ENCODE measurements at places on chromosomes 6 and 20.

GRCh38 chr20:38905375-38905774, 20.8 kb upstream of the FAM83D start:
- DNase-seq = no peak

DNA sequence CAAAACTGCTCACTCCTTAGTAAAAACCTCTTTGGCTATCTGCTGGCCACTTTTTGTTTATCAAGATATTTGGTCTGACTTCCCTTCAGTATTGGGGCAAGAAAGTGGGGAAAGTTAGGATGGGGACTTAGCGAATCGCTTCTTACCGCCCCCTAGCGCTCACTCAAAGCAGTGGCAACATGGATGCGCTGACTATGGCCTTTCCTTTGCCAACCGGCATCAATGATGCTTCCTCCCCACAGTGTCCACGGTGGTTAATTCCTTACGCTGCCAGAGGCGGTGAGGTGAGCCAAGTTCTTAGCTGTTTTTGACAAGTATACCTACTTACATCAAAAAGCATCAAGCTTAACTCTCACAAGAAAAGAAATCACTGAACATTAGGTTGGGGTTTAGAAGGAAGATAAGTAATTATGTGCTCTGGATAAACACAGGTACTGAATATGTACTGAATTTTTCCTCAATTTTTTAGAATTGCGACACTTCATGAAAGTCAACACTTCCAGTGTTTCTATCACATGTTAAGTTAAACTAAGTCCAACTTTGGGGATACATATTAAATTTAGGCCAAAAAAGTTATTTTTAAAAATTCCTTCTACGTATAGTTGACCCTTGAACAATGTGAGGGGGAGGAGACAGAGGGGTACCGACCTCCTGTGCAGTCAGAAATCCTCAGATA, 86.7 kb downstream of the GMDS start:
- DNase-seq = no peak

DNA sequence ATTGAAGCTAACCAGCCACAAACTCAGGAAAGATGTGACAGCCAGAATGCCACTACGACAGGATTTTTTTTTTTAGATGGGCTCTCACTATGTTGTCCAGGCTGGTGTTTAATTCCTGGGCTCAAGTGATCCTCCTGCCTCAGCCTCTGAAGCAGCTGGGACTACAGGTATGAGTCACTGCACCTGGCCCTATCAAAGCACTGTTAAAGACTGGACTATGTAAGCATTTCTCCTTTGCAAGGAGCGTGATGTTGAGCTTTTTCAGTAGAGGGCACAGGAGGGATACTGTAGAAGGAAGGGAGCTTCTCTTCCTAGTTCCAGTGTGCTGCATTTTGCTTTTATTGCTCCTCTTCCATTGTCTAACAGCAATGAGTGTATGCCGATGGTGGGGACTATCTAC, 35.8 kb downstream of the ZBTB9 start:
- DNase-seq = no peak

DNA sequence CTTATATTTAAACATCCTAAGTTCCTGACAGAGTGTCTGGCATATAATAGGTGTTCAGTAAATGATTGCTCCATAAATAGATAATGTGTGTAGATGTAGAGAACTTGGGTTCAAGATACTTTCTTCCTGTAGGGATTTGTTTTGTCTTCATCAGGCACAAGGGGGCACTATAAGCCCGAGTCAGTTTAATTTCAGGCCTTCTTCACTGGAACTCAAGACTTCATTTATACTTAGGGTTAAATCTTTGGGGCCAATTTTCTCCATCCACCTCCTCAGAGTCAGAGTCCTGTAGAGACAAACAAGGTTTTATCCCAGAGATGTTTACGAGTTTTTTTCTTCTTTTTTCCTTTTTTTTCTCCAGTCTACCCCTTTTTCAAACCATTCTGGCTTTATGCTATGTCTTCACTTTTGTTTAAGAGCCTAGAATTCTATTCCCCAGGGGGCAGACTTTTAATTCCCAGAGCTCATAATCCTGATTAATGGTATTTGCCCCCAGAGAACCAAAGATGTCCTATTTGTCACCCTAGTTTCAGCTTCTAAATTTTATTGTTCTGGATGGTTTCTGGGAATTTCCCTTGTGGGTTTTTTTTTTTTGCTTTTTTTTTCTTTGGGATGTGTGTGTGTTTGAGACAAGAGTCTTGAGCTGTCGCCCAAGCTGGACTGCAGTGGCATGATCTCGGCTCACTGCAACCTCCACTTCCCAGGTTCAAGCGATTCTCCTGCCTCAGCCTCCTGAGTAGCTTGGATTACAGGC, 88.4 kb downstream of the HFE start:
- DNase-seq = no peak

GRCh38 chr6:776528-776931, 83.6 kb upstream of the EXOC2 start:
- DNase-seq = no peak

GRCh38 chr6:83735461-83735860, 26.6 kb upstream of the SNAP91 start:
- DNase-seq = no peak

DNA sequence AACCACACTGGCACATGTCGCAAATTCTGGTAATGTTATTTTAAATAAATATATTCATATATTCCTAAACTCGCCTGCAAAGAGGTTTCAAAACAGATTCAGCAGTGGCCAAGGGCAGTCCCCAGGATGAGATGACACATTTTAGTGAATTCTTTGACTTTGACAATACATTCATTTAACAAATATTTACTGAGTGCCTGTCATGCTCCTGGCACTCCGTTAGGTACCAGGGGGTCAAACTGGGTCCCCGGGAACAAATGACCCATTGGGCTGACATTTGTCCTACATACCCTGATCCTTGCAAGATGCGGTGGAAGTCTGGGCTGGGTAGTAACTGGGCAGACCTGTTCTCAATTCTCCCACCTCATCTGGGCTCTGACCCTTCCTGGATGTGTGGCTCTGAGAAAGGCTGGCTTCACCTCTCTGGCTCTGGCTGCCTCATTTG, 74.9 kb downstream of the FYN start:
- DNase-seq = no peak

DNA sequence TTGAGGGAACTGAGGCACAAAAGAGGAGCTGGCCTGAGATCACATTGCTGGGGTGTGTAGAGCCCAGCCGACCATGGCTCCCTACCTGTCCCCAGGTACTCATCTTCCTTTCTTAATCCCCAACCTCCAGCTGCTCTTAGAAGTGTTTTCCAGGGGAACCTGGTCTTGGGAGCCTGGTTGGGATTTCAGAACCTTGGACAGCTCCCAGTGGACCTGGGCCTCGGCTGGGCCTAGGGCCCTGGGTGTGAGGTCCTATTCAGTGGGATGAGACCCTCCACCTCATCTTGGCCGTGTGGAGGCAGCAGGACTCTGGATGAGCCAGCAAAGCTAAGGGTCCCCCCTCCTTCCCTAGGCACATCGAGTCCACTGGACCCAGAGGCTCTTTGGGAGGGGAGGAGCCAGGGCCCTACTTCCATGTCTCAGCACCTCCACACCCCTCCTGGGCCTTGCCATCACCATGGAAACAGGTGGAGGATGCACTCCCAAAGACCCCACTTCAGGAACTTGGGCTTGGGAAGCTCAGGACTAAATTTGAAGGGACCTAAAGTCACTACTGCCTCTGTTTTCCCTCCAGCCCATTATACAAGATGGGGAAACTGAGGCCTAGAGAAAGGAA, 38.5 kb downstream of the DLGAP4 start:
- DNase-seq = no peak

GRCh38 chr6:107999341-107999740, 41.3 kb upstream of the SEC63 start:
- no peak for DNase-seq

DNA sequence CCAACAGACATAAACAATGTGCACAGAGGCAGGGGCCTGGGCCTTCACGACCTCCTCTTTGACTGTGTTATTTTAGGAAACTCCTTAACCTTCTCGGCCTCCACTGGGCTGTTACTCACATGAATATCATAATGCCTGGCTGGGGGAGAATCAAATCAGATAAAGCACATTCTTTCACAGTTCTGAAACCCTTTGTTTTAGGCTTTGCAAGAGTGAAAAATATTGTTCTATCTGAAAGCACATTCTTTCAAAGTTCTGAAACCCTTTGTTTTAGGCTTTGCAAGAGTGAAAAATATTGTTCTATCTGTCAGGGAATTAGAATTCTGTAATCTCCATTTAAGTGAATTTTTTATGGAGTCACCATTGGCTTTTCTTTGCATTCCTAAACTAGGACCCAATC, 50.7 kb upstream of the SYNDIG1 start:
- no peak for DNase-seq

DNA sequence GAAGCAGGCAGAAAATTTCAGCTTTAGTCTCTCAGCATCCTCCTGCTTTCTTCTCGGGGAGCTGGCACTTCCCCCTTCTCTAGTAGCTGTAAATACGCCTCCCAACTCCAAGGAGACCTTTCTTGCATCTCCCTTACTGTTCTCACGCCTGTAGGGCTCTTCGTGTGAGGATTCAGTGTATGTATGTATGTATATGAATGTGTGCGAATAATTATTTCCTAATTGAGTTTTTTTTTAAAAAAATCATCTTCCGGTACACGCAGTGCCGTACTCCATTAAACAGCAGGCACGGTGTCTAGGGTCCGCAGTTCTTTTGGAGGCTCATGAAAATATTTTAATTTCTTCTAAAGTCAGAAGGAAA, 85.4 kb downstream of the HFE start:
- DNase-seq = no peak

DNA sequence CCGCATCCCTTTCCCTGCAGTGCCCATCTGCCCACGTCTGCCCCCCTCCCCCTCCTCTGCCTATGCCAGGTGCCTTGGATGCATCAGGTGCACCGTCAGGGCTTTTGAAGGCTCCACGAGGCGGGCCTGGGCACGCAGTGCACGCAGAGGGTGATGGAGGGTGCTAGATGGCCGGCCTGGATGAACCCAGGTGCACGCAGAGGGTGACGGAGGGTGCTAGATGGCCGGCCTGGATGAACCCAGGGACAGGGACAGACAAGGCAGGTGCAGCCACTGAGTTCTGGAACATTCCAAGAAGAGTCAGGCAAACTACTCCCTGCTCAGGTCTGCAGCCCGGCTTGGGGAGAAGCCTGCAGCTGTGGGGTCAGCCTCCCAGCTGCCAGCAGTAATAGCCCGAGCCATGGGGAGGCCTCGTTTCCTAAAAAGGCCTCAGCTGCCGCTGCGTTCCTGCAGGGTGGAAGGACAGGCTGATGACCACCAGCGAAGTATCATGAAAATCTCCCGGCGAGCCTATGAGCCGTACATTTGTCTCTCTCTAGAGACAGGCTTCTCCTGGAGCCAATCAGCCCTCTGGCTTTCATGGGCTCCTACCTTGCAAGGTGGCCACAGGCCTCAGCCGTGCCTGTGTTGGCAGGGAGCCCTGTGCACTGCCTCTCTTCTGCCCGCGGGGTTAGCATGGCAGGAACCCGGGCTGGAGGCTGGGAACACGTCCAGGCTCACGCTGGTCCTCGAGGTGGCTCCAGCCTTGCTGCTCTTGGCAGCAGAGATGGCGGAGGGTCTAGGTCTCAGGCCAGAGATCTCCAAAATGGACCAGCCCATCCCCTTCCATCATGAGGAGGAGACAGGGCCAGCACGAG, 29.6 kb downstream of the NTSR1 start:
- no peak for DNase-seq

DNA sequence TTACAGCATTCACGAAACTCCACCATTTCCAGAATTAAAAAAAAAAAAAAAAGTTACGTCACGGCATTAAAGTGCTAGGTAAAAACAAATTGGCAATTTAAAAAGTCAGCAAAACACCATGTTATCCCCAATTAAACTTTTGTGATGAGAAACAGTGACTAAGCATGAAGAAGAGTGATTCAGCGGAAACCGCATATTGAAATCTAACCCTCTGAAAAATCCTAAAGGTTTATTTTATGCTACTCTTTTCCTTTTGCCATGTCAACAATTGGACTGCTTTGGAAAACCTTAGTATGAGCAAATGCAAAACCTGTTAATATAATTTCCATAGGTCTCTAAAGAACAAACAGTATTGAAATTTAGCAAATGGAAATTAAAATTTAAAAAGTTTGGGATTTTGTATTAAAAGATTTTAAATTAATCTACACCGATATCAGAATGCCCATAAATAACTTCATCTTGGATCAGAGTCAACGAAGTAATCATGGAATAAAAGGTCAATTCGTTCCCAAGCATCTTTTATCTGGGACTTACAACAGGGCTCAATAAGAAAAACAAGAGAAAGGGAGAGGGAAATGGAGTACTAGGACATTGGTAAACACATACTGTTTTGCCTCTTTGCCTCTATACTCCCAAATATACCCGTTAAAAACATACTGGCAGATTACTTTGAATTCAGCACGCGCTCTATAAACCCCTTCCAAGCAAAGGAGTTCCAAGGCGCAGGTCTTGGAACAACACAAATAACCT, 1.1 kb downstream of the FBXO30 start:
- no peak for DNase-seq

GRCh38 chr6:43124481-43124880, 46.6 kb upstream of the SRF start:
- no peak for DNase-seq

DNA sequence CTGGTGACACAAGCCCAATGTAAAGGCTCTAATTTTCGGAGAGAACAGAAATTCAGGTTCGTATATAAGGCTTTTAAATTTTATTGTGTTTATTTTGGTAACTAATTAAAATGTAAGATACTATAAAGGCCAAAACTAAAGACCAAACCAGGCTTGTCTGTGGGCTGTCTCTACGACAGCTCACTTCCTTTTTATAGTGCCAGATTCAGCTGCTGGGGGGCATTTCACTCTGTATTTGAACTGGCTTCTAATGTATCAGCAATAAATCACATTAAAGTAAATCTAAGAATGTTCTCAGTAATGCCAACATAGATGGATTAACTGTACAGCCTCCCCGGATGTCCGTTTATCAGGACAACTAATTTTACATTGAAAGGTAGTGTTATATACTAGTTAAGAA, 31.1 kb upstream of the STXBP5 start:
- no peak for DNase-seq

- no peak for DNase-seq
Measured at GRCh38 chr20:35620818-35621559, 5.4 kb downstream of the SPAG4 start.

DNA sequence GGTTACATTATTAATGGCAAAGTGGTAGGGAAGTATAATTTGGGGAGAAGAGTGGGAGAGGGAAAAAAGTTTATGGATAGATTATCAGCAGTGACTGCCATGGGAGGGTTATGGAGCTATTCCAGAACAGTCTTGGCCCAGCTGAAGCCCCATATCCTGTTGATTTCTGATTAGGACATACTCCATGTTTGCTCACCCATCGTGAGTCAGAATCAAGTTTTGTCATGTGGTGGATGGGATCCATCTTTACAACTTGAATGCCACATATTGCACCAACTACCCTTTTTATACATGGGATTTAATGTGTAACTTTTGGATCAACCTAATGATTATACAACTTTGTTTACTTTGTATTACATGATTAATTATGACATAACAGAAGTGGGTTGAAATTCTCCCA, 217.0 kb downstream of the HAO1 start:
- no peak for DNase-seq

- no peak for DNase-seq
Measured at GRCh38 chr20:38091441-38092216, 58.1 kb downstream of the RPRD1B start.
